Heart right ventricle (tissue), 16 donors: ENCODE measurements at places on chromosomes 13 and 19.

DNA sequence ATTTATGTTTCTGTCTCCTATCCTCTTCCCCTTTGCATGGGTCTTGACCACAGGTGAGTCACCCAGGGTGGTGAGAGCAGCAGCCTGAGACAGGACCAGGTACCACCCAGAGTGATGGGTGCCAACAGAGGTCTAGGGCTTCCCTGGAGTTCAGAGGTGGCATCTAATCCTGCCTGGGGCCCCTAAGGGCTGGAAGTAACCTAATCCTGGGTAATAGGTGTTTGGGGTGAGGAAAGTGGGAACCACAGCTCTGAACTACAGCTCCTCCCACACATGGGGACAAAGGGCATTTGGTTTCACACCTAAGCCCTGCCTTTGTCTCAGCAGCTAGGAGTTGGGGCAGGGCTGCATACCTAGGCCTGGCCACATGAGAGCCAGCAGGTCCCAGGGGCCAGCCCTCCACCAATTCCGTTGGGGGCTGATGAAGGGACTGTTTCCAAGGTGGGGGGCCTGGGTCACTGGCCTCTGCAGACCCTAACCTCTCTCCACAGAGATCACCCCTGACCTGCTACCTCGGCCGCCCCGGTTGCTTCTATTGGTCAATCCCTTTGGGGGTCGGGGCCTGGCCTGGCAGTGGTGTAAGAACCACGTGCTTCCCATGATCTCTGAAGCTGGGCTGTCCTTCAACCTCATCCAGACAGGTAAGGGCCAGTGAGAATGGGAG lies 8.0 kb downstream of the SPHK2 start:
- no peak for DNase-seq

DNA sequence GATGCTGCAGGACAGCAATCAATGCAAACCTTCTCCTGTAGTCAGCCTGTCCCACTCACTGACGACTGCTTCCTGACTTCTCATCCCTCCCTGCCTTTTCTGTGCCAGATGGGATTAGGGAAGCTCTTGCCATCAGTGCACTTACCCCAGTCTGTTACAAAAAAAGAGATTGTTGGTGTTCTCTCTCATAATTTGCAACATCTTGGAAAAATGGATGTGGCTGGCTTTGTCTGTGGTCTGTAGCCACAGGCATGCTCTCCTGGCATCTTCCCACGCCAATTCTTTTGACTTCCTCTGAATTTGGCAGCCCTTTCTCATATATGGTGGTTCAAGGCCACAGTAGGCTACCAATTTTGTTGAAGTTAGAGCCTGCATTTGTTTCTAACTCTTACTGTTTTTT lies 11.6 kb upstream of the HTR2A start:
- DNase-seq = no peak

DNA sequence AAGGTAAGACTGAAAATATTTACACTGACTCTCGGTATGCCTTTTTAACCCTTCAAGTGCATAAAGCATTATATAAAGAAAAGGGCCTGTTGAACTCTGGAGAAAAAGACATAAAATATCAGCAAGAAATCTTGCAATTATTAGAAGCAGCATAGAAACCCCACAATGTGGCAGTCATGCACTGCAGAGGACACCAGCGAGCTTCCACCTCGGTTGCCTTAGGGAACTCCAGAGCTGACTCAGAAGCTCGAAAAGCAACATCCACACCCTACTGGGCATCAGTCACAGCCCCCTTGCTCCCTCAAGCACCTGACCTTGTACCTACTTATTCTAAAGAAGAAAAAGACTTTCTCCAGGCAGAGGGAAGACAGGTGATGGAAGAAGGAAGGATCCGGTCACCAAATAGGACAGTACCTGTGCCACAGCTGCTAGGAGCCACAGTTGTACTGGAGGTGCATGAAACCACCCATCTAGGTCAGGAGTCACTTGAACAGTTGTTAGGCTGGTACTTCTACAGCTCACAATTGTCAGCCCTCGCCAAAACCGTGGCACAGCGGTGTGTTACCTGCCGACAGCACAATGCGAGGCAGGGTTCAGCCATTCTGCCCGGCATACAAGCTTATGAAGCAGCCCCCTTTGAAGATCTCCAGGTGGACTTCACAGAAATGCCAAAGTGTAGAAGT lies 2.9 kb downstream of the ZNF816 start:
- no peak for DNase-seq

DNA sequence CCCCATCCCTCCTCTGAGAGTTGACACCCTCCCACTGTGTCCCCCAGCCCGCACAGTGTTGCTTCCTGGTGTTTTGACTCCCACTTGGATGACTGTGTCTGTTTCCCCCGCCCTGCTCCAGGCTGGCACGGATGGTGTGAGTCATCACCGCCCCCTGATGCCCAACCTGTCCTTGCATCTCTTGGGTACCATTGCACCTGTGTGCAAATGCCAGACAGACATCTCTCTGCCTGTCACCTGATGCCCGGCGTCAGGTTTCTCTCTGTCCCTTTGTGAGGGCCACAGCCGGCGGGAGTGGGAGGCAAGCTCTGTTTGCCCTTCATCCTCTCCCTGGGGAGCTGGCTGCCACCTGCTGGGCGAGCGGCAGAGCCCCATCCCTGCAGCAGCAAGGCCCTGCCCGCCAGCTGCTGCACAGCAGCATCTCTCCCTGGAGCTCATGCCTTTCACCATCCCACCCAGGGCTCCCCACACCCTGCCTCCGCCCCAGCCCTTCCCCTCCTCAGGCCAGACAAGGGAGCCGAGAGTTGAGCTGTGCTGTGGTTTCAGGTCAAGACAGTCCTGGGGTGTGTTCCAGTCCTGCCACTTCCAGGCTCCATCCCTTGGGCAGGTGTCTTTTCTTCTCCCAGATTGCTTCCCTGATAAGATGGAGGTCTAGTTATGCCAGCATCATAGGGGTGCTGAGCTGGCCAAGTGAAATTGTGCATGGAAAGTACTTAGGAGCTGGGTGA lies 29.7 kb downstream of the NKPD1 start:
- no peak for DNase-seq

GRCh38 chr13:25982907-25983306 lies 68.9 kb downstream of the SHISA2 start:
- DNase-seq = no peak

DNA sequence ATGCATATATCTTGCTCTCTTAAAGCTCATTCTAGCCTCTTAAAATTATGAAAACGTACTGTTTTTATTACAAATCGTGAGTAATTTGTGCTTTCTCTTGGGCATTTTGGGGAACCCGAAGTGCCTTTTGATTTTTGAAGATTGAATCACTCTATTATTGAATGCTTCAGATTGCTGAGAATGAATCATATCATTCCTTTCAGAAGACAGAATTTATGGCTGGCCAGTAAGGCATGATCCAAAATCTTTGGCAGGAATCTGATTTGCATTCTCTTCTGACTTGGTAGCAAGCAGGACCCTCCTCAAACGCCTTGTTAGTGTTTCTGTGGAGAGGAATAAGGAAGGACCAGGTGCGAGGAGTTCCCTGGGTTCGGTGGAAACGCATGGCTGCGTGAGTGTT lies 49.5 kb downstream of the STARD13 start:
- no peak for DNase-seq

DNA sequence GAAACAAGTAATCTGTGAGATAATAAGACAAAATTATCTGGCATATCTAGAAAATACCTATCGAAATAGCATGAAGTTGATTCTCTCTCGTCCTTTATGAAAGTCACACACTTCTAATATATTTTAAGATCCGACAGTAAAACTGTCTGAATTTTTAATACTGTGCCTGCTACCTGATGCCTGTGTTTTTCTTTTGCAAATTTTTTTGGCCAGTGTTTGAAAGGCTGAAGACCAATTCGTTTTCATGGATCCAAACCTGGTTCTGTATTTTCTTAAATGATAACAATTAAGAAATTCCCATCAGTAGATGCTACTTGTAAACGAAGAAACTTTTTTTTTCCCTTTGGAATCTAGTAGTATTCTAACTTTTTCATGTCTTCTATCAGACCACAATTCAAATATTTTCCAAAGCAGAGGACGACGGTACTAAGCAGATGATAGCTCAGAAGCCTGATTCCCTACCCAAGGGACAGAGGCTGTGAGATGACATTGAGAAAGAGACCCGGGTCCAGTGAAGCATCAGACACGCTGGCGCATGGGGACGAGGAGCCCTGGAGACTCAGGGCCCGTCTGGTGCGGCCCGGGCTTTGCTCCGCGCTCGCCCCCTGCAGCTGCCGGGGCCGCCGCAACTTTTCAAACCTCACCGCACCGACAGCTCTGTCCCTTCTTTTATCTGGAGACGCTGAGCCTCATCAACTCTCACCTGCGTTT lies 49.5 kb upstream of the PABPC3 start:
- no peak for DNase-seq

DNA sequence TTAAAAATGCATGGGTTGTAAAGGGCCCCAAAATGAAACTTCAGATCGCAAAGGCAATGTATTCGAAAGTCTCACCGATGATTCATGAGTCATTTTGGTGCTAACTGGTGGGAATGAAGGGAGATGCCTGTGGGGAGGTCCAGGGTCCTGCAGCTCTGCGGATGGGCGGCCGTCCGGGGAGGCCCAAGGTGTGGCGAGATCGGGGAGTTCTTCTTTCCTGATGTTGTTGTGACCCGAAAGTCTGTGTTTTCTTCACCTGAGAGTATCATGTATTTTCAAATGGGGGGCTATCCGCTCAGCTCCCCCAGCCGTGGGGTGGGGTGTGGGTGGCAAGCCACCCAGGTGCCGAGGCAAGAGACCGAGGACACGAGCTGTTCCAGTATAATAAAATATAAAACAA lies 36.5 kb downstream of the TFDP1 start:
- no peak for DNase-seq

DNA sequence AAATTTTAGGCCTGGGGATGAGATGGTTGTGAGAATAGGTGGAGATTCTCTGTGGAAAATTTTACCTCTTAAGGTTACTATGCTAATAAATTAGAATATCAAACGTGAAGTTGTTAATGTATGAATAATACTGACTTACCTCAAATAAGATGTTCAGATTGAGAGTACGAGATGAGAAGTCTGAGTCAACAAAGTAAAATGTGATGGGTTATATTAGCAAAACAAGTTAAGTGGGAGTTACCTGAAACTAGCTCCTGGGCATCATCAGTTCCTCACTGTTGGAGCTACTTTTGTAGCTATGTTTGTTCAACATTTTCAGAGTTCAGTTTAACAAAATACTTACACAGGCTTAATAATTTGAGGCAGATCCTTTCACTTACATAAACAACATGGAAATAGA lies 108.6 kb downstream of the PIBF1 start:
- DNase-seq = no peak

DNA sequence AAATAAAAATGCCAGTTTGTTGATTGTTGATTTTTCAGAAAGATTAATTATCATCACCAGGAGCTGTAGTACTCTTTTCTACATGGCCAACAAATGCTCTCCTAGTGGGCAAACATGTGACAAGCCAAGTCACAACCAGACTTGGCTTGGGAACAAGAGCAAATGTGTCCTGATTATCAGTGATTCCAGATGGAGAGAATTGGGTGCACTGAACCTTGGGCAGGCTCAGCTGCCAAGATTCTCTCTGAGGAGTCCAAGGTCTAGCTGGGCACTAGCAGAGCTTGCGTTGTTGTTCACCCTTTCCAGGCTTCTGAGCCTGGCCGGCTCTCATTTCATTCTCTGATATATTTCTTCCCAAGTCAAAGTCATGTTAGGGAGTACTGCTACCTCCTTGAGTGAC lies 27.3 kb upstream of the GPI start:
- no peak for DNase-seq
